ENCODE measurements at places on chromosomes 4 and X.
A peak's percentile ranks its signal among the peaks of the same experiment; 100 is the strongest.

DNA sequence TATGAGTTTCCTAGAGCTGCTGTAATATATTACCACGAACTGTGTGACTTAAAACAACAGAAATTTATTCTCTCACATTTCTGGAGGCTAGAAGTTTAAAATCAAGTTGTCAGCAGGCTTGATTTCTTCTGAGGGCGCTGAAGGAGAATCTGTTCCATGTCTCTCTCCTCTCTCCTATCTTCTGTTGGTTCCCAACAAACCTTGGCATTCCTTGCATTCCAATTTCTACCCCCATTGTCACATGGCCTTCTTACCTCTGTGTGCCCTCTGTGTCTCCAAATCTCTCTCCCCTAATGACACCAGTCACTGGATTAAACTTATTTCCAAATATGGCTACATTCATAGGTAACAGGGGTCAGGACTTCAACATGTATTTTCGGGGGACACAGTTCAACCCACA lies 672.7 kb downstream of the RPA4 start:
- no peak for DNase-seq

- peak; percentile 91 for DNase-seq
These were observed 17.6 kb upstream of the CC2D2A start for GRCh38 chr4:15451866-15452765.

GRCh38 chr4:126779436-126780166 lies 853.2 kb upstream of the INTU start:
- DNase-seq: no peak

- no peak for DNase-seq
These were observed 68.2 kb downstream of the ARHGAP10 start for GRCh38 chr4:147799986-147800555.

DNA sequence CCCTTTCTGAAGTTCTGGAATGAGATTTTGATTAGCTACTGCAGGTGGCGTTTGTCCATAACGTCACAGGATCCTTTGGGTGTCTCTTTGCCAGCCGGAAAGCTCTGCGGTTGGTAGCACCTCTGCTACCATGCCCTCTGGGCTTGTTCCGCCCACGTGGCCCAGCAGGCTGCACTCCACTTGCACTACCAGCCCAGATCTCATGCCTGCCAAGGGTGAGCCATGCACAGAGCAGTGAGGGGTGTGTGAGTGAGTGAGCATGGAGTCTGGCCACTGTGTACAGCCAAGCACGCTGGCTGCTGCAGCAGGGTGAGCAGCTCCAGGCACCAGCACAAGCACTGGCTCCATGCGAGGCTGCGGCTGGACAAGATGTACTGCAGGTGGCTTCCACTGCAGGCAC lies 6.6 kb upstream of the HNRNPD start:
- no peak for DNase-seq

DNA sequence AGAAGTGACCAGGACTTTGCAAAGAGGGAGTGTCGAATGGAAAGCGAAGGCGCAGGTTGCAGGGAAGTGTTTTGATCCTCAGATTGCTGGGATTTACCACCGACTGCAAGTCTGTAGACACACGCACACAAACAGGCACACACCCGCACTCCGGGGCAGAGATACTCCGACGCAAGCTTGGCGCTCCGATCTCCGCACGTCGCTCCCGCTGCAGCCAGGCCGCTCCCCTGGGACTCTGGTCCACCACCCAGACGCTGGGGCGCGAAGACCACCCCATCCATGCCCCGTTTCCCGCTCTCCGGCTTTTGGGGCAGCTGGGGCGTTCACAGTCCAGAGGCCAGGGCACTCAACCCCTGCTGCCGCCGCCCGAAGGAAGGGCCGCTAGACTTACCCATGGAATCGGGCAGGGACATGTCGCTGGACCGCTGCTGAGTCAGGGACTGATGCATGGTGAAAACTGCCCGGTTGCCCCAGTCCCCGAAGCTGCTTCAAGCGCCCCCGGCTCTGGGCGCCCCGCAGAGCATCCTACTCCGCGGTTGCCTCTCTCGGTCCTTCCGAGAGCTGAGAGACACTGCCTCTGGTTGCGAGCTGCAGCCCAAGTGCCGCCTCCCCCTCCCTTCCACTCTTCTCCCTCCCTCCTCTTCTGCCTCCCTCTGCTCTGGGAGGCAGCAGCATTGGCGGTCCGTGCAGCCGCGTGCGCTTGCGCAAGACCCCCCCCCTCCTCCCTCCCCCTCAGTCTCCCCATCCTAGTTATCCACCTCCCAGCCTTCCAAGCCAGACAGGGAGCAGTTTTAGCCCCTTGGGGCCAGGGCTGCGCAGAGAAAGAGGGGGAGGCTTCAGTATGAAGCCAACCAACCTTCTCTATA lies at the start of gene TMEM255A:
TMEM255A (minus strand) TSS at position 601 of the 866 bp plus-strand sequence; CDS start at position 449, 152 bp downstream.
- DNase-seq: peak; percentile 31

DNA sequence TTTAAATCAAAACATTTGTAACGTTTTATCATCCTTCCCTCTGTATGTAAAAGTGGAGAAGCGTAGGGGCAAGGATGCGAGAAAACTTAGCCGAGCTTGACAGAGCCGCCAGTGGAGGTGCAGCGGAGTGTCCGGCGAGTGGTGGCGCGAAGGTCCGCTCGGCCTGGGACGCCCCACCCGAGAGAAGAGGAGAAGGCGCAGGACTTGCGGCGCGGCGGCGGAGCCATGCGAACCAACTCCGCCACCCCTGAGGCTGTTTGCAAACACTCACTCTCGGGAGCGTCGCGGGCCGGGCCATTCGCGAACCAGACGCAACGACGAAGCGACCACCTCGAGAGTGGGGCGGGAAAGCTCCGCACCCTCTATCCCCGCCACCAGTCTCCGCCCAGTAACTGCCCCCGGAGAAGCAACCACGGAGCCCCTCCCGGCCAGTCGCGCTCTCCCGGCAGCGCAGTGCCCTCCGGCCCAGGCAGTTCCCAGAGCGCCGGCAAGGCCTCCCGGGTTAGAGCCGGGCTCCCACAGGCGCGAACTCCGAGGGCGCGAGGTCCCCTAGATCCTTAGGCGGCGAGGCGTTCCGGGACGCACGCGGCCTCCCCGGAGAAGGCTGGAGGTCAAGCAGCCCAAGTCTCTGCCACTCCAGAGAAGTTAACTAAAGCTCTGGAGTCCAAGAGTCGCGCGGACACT lies 2.3 kb upstream of the MAB21L2 start:
- DNase-seq: no peak

DNA sequence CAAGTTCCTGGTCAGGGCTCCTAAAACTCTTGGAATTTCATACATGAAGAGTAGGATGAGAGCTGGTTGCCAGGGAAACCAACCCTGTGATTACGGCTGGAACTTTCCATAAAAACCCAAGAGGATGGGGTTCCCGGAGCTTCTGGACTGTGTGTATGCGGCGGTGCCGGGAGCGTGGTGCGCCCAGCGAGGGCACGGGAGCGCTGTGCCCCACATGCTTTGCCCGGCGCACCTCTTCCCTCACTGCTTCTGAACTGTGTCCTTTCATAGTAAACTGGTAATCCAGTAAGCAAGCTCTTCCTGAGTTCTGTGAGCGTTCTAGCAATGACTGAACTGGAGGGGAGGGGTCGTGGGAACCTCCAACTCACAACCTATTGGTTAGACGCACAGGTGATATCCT lies 152.6 kb downstream of the AFAP1 start:
- DNase-seq: no peak

DNA sequence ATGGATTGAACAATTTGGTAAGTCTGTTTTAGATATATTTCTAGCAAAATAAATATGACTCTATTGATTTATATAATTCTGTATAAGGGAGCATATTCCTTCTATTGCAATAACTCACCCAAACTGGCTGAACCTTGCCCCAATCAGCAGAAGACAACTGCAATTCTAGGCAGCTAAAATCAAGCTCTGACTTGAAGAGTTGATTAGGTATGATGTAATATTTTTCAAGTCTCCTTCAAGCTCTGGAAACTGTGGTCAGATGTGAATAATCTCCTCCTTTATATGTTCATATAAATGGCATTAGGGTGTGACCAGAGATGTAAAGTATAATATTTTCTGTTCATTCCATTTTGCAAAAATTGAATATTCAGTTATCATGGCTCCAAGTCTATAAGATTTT lies 8.2 kb downstream of the RASSF6 start:
- DNase-seq: no peak

DNA sequence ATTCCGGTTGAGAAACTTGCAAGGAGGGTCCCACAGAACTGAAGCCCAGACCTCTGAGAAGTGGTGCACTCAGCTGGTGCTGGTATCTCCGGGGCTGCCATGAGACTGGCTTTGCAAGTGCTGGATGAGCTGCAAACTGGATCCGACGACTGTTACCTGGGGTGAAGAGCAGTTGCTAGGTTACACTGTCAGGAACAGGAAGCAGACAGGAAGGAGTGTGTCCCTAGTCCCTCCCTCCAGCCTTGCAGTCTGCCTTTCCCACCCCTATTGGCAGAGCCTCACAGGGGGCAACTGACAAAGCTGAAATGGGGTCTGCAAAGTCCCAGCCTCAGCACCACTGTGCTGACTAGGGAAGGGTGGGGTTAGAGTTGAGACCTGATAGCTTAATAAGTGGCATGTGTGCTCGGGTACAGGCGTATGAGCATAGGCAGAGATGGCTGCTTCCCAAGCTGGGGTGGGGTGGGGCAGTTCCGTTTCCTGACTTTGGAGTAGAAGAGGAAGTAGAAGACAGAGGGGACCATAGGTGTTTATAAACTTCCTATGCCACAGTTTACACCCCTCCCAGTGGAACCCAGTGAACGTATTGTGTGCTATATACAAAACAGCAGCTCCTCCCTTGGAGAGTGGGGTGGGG lies 18.0 kb downstream of the PPEF1 start:
- no peak for DNase-seq

- DNase-seq: peak; percentile 61
These were observed 2.1 kb downstream of the PITX2 start for GRCh38 chr4:110620691-110621327.

DNA sequence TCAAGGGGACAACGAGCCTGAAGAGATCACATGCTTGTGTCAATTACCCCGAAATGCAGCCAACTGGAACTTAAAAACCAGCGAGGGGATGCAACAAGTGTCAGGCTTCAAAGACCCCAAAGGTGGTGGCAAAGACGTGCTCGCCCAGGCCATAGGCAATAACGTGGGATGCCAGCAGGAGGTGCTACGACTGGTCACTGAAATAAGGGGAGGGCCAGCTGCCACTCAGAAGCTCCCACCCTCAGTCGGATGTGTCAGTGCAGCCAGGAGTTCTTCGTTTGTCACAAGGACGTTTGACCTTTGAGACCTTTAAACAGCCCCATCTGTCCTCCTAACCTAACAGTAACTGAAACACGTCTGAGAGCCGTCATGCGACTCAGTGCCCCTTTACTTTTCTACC lies 556.8 kb upstream of the PCDH10 start:
- DNase-seq: no peak

DNA sequence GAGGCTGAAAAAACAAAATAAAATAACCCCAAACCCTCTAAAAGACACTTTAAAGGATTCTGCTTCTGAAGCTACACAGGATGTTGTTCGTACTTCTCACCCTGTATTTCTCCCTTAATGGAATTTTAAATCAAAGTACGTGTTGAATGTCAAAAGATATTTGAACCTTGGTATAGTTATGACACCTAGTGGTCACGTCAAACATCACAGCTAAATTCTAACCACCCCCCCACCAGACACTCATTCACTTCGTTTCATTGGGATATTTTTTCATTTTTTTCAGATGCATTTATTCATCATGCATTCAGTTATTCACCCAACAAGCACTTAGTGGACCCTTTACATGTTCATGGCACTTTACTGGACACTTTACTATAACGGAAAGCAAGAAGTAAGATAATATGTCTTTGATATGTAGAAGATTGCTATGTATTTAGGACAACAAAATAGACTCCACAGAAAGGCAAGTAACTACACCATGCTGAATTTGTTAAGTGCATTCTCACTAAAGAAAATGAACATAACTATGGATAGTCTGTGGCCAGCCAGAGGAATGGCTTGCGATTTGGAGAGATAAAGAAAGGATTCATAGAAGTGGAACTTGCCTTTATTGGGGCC lies 62.5 kb upstream of the GPR174 start:
- DNase-seq: peak; percentile 17

- no peak for DNase-seq
These were observed 4.2 kb upstream of the CUL4B start for GRCh38 chrX:120564925-120565324.

GRCh38 chr4:82906469-82906868 lies 5.9 kb downstream of the THAP9 start:
- no peak for DNase-seq

DNA sequence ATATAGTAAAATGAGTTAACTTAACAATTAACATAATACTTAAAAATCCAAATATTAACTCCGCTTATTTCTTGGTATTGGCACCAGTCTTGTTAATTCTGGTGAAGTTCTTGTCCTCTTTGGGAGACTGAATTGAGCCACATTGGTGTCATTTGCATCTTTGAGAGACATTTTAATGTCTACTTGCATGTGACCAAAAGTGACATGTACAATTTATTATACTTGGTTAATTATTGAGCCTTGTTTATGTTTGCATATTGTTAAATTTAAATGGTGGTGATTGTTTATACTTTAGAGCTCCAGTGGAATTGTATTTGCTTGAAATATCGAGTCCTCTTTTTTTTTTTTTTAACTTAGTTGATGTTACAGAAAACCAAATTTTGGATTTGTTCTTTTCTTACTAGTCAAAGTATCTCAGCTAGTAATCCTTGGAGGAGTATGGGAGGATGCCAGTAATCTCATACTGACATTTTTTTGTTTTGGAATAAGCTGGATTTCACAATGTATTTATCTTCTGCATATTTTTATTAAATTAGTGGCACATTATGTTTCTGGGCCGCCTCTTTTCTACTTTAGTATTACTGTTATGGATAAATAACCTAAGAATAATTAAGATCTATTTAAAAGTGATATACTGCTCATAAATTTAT lies 3.9 kb downstream of the SPCS3 start:
- no peak for DNase-seq

DNA sequence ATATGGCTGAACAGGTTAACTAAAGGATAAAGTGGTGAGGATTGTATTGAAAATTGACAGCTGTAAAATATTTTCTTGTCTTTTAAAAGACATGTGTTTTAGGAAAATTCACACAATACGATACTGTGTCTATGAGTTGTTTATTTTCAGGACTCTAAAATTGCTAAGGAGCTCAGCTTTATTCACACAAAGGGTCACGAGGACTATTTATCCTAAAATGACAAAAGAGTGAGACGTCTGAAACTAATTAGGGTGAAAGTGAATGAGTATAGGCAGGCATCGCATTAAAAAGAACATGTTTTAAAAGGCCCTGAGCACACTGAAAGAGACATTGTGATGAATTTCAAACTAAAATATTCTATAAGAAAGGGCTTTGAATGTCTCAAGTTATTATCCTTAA lies 304.7 kb downstream of the SH2D1A start:
- DNase-seq: no peak

DNA sequence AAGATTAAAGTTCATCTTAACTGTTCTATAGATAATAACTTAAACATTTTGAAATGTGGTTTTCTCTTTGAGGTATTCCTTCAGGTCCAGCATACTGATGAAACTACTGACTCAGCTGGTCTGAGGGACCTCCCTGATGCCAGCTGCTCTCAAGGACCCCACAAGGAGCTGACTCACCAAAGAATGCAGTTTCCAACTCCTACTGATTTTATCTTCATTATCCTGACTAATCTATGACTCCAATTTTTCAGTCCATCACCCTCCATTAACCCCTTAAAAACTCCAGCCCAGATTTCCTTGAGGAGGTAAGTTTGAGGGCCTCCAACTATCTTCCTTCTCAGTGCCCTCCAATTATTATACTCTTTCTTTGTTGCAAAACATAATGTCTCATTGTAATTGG lies 1.4 kb upstream of the UGT2B4 start:
- no peak for DNase-seq

- no peak for DNase-seq
These were observed 114.8 kb upstream of the ADRA2C start for GRCh38 chr4:3651267-3651845.

GRCh38 chrX:117989512-117989911 lies 127.1 kb downstream of the KLHL13 start:
- DNase-seq: no peak

GRCh38 chr4:174926958-174927357 lies 8.8 kb downstream of the ADAM29 start:
- no peak for DNase-seq
